ENCODE measurements at places on chromosomes 1 and 21.

DNA sequence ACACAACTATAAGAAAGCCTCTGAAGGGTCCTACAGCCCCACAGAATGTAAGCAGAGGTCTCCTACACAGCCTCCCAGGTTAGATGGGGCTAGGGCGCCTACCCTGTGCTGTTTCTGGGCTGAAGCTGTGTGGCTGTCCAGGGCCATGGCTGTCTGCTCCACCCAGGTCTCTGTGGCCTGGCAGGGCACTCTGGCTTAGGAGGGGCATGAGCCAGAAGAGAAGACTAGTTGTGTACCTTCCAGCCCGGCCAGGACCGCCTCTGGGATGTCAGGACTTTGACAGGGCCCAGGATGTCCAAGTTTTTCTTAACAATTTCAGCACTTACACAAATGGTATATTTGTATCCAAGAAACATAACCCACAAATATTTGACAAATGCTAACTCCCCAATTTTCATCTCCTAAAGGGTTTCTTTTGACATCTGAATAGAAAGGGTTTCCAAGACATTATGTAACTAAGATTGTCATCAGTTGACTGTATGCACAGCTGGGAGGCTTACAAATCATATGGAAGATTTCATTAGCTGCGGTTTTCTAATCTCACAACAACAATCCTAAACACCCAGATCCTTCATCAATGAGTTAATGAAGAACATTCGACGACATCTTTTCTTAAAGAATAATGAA is 80.5 kb downstream of the HSF2BP start:
- no peak for DNase-seq

DNA sequence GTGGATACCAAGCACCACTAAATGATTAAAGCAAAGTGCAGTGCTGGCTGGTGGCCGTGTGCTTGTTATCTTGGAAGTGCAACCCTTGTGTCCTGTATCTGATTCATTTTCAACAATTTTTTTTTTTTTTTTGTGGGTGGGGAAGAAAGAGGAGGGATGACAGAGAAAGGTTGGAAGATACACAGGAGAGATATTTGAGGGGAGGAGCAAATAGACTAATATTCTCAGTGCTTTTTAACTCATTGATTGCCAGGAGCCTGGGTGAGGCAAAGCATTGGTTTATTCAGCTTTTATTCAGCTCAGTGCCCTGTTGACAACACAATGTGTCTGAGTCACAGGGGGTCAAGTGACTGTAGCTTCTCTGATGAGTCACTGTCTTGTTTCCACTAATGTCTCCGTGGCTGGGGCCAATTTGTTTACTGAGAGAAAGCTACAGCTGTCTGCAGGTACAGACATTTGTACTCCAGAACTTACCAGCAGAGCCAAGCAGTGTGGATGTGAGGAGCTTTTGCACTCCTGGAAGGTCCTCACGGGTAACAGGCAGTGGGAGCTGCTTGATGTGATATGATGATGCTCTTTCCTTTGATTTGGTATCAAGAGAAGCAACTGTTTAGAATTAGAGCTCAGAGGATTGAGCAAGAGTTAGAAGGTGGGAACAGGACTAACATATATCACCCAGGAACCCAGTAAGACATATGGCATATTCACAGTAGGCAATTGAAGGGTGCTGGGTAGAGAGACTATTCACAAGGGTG is 23.6 kb upstream of the DNM3 start:
- peak; percentile 71 for DNase-seq

DNA sequence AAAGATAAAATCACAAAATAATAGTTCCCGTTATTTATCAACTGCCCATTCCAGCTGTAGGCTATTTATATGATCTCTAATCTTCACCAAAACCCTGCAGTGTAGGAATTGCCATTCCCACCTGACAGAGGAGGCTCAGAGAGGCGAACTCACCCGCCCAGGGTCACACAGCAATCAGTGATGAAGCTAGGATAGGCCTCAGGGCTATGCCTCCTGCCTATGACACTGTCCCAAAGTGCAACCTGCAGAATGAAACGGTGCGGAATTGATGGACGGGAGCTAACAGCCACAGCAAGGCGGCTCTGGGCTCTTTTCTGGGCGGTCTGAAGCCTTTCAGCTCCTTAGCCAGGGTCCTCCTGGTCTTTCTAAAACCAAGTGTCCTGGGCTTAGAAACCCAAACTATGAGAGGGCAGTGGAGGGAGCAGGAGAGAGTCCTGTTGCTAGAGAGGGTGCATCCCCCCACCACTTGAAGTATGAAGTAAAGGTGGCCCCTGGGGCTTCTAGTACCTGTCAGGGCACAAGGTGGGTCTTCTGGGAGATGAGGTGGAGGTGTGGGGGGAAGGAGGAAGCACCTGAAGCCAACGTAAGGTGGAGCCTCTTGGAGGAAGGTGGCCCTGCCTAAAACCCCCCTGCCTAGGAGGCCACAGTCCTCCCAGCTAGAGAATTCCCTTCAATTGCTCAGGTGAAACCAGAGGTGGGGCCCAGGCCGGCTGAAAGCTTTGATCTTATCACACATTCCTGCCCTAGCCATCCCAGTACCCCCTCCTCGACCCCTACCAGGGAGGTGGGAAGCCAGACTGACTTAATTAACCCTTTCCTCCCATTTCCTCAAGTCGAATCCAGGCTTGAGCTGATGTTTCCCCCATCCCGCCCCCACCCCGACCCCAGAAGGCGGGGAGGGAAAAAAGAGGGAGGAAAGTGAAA is 14.8 kb downstream of the HSPG2 start:
- no peak for DNase-seq

- DNase-seq, result no peak
Observed at GRCh38 chr1:87495147-87495546, 166.5 kb downstream of the LMO4 start.

- no peak for DNase-seq
Observed at GRCh38 chr1:87642581-87643221, 314.0 kb downstream of the LMO4 start.

All from activated effector memory CD4-positive, alpha-beta T cell treated with anti-CD3 and anti-CD28 coated beads, Interleukin-2, amount 50 U/mL, for 16 hours (primary cell).